NCI-H774 (cell line): ENCODE measurements at places on chromosomes 12 and 14.

- DNase-seq: no peak
Observed at GRCh38 chr12:22538311-22538710, 6.0 kb downstream of the C2CD5 start.

DNA sequence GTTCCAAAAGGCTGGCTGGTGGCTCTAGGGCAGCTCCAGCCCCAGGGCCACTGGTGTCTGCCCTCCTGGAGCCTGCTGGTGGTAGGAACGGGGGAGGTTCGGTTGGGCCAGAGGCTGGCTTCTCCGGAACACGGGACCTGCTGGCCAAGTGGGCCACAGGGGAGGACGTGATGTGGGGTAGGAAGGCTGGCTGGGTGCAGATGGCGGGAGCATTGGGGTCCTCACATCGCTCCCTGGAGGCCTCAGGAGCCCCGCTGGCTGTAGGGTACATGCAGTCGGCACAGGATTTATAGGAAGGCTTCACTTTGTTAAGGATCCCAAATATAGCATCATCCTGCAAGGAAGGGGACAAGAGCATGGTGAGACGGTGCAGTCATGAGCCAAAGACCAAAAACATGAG lies 57.6 kb upstream of the CORO1C start:
- no peak for DNase-seq

DNA sequence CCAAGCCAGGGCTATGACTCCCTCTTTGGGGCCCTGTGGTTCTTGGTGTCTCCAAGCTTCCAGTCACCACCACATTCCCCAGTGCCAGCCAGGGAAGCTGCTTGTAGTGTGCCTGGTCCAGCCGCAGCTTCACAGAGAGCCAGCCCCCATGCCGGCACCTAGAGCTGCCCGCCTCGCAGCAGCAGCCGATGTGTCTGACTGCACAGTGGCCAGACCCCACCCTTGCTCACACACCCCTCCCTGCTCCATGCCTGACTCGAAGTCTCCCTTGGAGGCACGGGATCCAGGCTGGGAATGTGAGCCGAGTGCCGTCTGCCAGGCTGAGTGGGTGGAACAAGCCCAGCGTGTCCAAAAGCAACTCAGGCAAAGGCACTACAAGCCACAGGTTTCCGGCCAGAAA lies 123.3 kb upstream of the SFSWAP start:
- DNase-seq: no peak

DNA sequence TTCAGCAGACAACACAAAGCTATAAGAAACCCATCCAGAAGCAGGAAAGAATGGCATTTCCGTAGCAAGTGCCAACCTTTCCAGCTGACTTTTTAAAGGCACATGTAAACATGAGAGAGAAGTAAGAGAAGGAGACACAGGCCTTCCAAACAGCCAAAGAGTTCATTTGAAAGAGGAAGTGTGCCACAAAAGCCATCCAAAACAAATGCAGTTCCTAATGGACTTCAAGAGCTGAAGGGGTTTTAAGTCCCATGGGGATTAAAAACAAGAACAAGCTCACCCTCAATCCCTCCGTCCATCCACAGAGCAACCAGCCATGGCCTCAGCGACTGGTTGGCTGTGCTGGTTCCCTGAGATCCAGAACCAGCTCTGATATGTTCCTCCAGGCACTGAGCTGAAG lies 4.5 kb upstream of the DPF3 start:
- no peak for DNase-seq

- DNase-seq: no peak
Observed at GRCh38 chr12:64720884-64721283, 38.3 kb downstream of the GNS start.

- DNase-seq: no peak
Observed at GRCh38 chr14:51092965-51093364, 1.9 kb downstream of the TRIM9 start.

- DNase-seq: no peak
Observed at GRCh38 chr14:20680363-20680762, 4.0 kb upstream of the RNASE4 start.

GRCh38 chr12:39887856-39888255 lies 218.0 kb downstream of the SLC2A13 start:
- no peak for DNase-seq

DNA sequence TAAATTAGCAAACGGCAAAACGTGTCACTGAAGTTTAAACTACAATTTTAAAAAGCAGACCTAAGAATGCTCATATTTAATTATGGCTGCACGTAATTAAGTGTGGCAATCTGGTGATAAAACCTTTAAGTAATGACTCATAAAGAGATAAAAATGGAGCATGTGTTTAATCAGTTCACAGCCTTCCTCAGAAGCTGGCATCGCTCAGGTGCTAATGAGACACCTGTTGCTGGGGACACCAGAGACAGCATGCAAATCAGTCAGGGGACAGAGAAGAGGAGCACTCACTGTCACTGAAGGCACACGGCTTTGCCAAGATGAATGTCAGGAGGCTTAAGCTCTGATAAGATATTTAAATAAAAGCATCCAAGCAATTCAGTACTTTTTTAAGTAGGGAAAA lies 840.3 kb downstream of the GALC start:
- DNase-seq: peak; percentile 48

GRCh38 chr14:23186913-23187654 lies 3.6 kb upstream of the SLC7A8 start:
- DNase-seq: no peak

DNA sequence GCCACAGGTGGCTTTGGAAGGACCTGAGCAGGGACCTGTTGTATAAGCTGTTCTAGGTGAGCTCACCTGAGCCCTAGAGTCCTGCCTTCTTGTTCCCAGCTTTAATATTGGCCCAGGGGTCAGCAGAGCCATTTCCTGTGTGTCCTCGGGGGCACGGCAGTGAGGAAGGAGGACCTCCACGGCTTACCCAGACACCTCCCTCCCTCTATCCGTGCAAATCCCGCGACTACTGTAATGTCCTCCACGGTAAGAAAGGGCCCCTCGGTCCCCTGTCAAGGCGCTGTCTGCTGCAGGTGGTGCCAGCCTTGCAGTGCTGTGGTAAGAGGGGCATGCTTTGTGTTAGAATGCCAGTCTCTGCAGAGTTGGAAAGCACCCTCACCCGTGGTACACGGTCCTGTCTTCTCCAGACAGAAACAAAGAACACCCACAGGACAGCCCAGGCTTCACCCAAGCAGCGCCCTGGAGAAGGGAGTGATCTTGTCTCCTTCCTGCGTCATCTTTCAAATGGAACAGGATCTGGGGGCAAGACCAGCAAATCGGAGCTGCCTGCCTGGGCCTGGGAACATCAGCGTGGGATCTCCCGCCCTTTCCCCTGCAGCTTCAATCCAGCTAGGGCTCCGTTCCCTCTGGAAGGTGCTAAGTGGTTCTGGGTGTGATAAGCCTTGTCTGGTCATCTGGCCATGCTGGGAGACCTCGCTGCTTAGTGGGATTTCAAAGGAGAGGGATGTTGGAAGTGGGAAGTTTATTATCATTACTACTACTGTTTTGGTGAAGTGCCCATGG lies 20.2 kb upstream of the FZD10 start:
- no peak for DNase-seq

DNA sequence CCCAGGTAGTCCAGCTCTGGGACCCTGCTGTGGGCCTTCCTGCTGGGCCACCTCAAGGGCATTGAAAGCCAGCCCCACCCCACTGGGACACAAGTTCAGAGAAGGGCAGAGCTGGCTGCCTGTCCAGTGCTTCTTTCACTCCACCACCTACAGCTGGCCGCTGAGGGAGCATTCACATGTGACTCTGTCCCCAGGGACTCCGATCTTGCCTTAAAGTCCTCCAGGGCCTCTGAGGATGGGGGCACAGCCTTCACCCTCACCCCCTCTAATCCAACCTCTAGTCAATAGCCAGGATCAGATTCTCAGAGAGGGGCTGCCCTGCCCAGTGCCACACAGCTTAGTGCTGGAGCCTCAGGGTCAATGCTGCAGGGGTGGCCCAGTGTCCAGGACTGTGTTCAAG lies 5.0 kb upstream of the CYP46A1 start:
- no peak for DNase-seq

- DNase-seq: no peak
Observed at GRCh38 chr14:96105089-96105925, 66.1 kb downstream of the C14orf132 start.

DNA sequence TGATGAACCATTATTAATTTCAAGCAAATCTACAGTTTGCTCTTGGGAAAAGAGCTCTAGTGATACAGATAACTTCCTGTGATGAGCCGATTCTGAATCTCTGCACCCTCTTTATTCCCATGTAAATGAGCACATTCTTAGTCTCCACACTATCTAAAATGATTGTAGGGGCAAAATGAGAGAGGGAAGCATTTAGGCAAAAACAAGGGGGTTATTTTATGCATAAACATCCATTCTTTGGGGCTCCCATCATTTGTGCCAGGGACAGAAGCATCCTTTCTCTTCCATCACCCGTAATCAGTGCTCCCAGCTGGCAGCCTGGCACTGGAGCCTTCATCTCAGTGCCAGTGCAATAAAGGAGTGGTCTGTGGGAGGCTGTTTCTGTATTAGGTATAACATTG lies 1.7 kb upstream of the GPD1 start:
- DNase-seq: no peak

DNA sequence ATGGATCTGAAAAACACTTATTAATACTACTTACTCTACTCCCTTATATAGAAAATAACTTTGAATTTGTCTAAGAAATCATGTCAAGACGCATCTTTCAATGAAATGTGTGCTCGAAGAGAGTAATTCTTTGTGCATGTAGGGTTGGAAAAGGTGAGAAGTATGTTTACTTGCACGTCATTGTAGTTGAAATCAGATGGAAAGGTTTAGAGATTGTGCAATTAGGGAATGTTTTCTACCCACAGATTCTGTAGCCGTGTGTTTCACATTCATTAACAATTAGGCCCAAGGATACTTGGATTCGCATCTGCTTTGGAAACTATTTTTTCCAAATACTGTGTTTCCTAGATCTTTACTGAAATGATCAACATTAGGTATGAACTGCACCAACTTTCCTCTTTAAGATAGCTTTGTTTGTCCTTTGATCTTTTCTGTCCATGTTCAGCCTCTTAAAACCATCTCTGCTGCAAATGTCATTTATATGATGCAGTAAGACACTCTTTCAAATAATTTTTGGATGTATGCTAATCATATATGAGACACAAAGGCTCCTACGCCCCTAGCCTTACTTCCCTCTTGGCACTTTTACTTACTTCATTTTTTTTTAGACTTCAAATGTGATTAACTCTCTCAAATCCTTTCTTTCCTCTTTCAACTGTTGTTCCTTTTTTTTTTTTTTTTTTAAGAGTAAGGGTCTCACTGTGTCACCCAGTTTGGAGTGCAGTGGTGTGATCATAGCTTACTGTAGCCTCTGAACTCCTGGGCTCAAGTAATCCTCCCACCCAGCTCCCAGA lies 58.0 kb upstream of the PSMA6 start:
- no peak for DNase-seq
